ENCODE measurements at places on chromosomes 2 and 18.

DNA sequence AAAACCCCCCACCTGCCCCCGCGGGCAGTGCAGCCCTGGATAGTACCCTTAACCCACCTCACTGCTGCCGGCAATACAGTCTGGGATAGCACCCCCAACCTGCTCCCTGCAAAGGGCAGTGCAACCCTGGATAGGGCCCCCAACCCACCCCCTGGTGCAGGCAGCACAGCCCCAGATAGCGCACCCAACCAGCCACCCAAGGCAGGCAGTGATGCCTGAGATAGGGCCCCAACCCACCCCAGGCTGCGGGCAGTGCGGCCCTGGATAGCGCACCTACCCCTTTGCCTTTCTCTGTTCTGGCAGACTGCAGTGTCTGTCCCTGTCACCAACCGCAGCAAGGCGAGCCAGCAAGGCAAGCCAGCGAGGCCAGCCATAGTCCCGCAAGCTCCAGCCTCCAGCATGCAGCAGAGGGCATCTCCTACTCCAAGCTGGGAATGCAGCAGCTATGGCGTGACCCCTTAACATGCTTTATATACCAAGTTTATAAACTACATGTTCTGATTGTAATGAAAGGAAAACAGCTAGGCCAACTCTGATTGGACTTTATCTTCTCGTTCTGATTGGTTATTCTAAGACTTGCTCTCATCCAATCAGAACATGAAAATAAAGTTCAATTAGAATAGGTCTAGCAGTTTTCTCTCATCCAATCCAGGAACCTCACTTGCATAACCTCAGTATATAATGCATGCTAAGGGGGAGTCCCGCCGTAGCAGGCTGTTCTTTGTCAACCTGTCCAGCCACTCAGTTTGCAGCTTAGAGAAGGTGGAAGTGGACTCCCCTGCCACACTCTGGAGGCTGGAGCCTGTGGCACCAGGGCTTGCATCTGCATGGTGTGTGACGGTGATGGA, 34.1 kb upstream of the ANKRD62 start:
- DNase-seq: no peak

DNA sequence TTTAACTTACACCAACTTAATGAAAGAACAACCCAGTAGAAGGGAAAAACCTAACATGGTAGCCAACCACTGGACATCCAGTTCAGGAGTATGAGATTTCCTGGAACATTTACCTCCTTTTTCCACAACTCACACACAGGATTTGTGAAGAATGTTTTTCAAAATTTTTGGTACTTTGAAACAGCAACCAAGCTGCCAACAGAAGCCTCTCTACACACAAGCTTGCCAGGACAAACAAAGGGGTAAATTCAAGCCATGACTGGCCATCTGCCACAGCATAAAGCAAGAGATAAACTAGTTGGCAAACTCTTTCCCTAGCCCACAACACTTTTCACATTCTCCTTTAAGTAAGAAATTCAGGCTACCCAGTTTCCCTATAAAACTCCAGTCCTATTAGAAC, 21.4 kb downstream of the MGAT4A start:
- DNase-seq: no peak

DNA sequence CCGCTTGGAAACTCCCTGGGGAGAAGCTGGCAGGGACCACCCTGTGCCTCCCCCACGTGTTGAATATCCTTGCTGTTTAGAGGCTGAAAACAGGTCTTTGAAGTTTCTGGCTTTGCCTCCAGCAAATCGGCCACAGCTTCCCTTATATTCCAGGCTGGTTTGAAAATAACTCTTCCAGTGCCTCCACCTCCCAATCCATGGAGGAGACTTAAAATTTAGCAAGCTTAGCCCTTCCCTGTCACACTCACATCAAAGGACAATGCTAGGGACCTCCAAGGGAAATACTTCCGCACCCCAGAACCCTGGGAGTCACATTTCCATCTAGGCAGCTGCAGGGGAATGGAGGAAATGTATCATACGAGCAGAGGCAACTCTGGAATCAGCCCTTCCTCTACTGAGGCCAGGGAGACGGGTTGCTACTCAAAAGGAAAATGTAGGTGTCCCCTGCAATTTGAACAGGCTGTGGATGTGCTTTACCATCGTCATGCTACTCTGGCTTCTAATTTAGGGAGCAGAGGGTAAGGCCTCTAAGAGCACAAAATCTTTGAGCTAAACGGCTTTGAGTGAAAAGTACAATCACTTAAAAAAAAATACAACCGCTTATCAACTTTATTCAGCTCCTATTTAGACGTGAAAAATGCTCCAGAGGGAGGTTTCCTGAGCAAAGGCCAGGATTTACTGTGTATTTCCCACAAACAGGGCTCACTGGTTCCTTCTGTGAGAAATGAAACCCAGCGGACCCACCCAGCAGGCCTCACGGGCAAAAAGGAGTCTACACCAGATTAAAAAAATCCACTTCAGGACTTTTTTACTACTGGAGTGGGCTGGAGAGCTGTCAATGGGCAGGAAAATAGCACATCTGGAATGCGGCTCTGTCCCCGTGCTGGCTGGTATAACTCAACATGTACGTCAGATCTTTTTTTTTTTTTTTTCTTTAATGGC, 49.4 kb upstream of the PKDCC start:
- DNase-seq: no peak

DNA sequence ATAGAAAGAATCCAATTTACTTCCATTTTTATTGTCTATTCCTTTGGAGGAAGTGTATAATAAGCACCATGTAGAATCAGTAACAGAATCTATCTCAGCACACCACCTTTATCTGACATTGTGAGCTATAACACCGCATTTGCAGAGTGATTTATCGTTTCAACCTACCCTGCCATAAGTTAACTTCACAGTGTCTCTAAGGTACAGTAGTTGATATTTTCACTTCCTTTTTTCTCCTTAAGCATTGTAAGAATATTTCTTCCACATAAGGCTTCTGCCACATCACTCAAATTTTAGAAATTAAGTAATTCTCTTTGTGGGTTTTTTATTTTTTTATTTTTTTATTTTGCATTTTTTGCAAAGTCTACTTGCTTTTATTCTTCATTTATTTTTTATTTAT, 107.1 kb downstream of the TMX3 start:
- no peak for DNase-seq

GRCh38 chr2:30113617-30114293, 33.1 kb upstream of the YPEL5 start:
- DNase-seq: no peak

- no peak for DNase-seq
Measured at GRCh38 chr2:201973305-201973928, 60.2 kb upstream of the FZD7 start.

Measured in activated naive CD4-positive, alpha-beta T cell (primary cell).